Daoy (cell line): ENCODE measurements at places on chromosomes 6 and 20. TPM values are rescaled to one million over a fixed set of nuclear protein-coding genes. Genes with fewer than 3 reads are reported as not detected.

SSTR4 gene
- total RNA-seq: not detected in 2 replicates

- no peak for DNase-seq
These were observed 34.2 kb upstream of the DDR1 start for GRCh38 chr6:30849903-30850651.

DNA sequence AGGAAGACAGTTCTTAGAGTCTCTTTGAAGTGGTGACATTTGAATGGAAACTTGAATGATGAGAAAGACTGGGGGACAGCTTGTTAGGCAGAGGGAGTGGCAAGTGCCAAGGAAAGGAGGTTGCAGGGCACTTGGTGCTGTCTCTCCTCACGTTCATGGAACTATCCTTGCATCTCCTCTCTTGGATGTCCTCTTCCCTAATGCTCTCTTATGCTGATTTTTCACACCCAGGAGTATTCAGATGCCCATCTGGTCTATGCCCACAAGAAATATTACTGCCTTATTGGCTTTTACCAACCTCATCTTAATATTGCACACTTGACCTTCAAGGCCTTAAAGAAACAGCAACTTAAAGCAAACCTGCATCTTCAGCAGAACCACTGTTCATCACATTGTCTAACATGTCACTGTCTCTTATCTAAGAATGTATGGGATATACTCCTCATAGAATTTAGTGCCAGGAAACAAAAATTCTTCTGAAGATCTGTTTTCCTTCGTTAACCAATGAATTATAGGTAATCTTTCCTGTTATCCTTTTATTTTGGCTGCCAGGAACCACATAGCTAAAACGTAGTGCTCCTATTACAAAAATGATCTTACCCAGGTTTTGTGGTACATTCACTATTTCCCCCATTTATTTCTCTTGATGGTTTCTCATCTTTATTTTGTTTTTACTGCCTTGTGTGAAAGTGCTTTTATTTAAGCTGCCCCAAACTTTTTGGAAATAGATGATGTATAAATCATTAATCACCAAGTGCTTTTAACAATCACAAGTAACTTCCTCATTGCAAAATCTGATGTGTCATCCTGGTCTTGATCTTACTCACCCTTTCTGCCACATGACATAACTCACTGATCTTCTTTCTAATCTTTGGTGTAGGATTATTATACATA lies 12.8 kb downstream of the RGS17 start:
- peak; percentile 71 for DNase-seq

GINS1 gene
- 37.1 and 37.9 TPM in 2 replicates for total RNA-seq

LPA gene
- not detected in 2 replicates for total RNA-seq

DNA sequence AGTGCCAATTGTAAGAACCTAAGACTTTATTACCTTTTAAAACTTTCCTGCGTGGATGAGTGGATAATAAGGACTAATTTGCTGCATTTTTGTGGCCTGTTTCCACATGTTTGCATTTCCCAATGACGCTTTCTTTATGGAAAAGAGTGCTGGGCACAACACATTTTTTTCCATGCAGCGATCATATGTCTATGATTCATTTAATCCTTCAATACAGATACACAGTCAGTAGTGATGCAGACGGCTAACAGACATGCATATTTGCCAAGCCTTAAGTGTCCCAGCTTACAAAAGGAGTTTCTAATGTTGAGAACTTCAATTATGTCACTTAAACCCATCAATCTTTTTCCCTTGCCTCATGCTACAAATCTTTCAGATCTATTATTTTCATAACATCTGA lies 239.8 kb upstream of the PREP start:
- no peak for DNase-seq

- no peak for DNase-seq
These were observed 5.0 kb downstream of the RFPL4B start for GRCh38 chr6:112352101-112352500.

TINAG gene
- not detected in 2 replicates for total RNA-seq

- no peak for DNase-seq
These were observed 333.3 kb upstream of the SYNCRIP start for GRCh38 chr6:85975957-85976356.

DNA sequence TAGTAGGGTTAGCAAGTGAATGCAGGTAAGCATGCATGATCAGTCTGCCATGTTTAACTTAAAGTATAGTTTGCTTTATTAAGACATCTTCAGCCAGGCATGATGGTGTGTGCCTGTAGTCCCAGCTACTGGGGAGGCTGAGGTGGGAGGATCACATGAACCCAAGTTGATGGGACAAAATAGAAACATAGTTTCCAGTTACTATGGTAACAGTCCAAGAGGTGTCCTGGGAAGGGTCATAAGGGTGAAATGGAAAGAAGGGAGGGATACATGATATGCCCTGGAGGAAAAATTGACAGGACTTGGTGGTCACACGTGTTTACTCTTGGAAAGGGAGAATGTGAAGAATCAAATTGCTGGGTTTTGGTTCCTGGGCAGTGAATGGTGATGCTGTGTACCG lies 139.6 kb downstream of the SULF2 start:
- no peak for DNase-seq

- no peak for DNase-seq
These were observed 935.1 kb downstream of the KIF16B start for GRCh38 chr20:15637950-15638754.

DNA sequence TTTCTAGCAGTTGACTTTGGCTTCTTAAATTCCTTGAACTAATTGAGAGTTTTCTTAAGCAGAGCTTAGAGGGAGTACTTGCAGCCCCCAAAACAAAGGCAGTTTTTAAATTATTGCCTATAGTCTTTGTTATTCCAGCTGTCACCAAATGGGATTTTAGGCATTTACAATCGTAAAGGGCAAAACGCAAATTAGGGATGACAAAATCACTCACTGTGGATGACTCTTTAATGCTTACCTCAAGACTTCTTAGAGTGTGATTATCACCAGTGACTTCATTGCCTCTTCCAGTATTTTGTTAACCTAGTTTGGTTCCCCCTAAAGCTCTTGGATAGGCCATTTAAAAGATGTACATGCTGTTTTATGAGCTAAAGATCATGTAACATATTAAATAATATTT lies 126.8 kb downstream of the LRRC1 start:
- DNase-seq: no peak

GRCh38 chr20:12264711-12265110 lies 347.0 kb downstream of the BTBD3 start:
- no peak for DNase-seq

DNA sequence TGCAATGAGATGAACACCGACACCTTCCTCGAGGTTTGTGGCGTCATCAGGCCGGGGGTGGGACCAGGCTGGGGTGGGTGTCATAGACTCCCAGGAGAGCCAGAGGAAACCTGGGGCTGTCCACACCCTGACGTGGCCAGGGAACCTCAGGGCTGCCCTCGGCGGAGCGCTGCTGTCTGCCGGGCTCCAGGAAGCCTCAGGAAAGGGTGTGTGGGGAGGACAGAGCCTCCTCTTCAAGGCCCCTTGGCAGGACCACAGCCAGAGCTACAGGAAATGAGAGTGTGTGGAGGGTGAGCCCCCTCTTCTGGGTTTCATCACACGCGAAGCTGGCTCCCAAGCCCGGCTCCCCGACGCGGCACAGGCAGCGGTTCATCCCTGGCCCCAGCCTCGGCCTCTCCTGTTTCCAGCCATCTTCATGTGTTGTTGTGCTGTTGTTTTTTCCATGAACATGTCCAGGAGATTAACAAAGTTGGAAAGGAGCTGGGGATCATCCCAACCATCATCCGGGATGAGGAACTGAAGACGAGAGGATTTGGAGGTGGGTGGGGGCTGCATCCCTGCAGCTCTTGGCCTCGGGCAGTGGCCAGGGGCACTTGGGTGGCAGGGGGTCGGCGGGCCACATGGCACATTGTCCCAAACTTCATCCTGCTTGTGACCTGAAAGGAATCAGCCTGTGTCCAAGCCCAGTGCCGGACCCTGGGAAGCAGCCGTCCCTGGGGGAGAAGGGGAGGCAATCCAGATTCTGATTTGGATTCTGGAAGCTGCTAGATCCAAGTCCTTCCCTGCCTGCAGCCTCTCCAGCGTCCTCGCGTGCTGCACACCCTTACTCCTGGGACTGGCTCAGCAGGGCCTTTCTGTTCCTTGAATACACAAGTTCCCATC lies 6.4 kb downstream of the NPEPL1 start:
- DNase-seq: no peak

- DNase-seq: no peak
These were observed 121.6 kb downstream of the ARMC2 start for GRCh38 chr6:108969776-108970175.

GRCh38 chr6:5142915-5143314 lies 57.8 kb downstream of the PPP1R3G start:
- no peak for DNase-seq

DNA sequence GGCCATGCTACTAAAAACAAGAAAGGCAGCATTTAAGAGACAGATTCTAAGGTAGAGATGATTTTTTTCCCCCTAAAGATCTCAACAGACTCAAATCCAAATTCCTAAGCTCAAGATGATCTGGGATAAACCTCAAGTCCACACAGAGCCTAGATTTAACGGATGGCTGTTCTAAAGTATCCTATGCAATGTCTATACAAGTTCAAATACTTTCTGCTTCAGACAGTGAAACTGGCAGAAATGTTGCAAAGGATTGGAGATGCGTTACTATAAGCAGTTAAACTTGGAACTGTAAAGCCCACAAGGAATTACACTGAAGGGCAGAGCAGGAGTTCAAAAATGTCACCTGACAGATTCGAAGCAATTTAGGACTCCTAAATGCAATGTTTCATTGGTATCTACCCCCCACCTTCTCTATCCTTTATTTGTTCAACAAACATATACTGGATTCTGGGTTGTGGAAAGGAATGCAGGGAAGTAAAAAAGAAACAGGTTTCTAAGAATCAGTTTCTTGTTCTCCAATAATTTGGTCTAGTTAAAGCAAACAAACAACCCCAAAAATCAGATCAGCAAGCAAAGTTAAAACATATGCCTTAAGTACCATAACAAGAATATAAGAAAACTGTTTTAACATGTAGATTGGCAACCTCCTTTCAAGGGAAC lies 1.6 kb downstream of the DNAAF9 start:
- no peak for DNase-seq

DNA sequence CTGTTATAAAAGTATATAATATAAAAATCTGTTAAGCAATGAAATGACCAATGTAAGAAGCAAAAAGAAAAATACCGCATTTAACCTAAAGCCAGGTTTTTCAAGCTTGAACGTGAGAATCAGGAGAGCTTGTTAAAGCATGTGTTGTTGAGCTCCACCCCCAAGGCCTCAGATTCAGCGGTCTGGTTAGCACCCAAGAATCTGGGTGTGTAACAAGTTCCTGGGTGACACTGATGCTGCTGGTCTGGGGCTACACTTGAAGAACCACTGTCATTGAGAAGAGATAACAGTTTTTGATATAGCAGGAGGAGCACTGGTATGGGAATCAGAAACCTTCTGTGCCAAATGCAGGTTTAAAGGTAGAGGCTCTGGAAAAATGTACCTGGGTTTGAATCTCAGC lies 154.0 kb downstream of the ID4 start:
- DNase-seq: no peak

DNA sequence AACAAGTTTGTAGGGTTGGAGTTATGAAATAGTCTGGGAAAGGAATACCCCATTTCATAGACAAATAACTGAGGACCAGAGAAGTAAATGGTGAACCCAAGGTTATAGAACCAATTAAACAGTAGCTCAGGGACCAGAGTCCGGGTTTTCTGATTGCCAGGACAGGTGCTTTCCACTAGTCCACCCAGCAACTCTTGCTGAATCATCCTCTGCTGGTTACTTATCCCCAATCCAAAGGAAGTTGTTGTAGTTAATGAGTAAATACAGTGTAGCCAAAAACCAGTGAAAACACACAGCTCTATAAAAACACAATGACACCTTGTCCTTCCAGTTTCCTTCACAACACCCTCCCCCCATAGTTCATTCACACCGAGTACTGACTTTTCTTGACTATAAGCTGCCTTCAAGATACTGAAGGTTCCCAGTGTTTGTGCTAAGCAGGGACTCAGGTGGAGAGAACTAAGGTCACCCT lies 766 bp upstream of the TINAG start:
- no peak for DNase-seq

LY6G6C gene
- total RNA-seq: not detected in 2 replicates

DNA sequence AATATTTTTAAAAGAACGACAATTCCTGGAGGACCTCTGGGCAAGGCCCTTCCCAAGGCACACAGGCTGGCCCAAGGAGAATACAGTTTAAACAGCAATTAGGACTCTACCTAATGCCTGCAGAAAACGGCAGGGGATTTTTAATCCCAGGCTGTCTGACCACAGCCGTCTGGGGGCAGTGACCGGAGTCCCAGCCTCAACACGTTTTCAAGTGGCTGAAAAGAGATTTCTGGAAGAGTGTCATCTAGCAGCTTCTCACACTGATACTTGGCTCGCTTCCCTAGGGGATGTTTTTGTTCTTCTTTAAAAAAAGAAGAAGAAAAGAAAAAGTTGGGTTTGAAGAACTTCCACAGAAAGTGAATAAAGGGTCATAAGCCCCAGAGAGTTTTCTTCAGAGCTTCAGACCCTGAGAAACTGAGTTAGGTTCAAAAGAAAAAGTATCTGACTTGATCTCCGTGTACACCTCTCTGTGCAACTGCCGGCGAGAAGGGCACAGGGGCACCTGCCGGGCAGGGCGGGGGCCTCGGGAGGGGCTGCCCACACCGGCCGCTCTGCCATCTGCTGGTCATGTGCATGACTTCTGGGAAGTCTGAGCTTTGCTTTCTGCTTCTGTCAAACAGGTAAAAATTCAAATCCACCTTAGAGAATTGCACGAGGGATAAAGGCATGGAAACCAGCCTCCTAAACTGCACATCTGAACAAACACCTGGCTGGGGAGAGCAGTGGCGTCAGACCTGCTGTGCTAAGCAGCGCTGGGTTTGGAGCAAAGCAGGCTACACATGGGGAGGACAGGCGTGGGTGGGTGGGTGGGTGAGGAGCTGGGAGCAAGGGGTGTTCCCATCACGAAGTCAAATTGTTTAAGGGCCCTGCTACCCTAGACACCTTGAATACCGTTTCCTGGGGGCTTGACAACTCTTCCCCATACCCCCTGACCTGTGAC lies 33.0 kb downstream of the RRBP1 start:
- DNase-seq: no peak

SLA2 gene
- not detected in 2 replicates for total RNA-seq

- no peak for DNase-seq
These were observed 86.3 kb upstream of the IRAK1BP1 start for GRCh38 chr6:78781001-78781400.

DNA sequence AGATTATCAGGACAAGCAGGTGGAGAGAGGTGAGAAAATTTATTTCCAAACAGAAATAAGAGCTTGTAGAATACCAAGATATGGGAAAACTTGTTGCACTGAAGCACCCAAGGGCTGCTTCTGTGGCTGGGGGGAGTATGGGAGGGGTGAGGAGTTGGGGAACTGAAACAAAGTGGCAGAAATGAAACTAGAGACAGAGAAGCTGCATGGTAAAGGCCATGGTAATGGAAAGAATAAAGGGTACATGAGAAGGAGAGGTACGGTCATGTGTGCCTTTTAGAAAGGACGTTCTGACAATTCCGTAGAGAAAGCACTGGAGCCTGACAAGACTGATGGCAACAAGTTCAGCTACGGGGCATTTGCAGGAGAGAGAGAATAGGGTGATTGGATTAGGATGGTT lies 51.6 kb upstream of the RIN2 start:
- no peak for DNase-seq

- DNase-seq: no peak
These were observed 266.0 kb downstream of the ALDH8A1 start for GRCh38 chr6:134683783-134684422.

EPB41L1 gene
- 2.2 and 8.5 TPM in 2 replicates for total RNA-seq

SALL4 gene
- total RNA-seq: 0.83 and 0.86 TPM in 2 replicates
